ENCODE measurements at places on chromosomes 16 and 17.

DNA sequence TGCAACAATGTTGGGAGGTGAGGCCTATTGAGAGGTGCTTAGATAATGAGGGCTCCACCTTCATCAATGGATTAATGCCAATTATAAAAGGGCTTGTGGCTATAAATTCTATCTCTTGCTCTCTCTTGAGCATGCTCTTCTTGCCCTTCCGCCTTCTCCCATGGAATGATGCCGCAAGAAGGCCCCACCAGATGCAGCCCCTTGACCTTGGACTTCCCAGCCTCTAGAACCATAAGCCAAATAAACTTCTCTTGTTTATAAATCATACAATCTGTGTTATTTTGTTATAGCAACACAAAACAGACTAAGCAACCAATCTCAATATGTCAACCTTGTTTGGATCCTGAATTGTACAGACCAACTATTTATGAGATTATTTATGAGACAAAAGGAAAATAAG lies 20.0 kb downstream of the MYH10 start:
- no peak for DNase-seq

DNA sequence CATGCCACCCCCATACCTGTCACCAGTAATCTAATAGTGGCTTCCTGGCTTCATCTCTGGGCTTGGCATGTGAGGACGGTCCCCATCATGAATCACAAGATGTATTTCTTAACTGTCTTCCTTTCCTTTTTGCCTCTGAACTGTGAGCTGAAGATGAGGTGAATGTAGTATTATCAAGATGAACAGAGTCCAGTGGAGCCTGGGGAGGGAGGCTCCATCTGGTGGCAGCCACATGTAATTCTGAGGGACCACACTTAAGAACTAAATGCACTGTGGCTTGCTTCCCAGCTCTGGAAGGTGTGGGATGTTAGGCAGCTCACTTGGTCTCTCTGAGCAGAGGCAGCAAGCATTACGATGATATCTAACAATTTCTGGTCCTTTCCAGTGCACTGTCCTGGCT lies 354.9 kb upstream of the ASIC2 start:
- DNase-seq: no peak

GRCh38 chr17:64572682-64573154 lies 65.9 kb downstream of the CEP95 start:
- peak; percentile 3 for DNase-seq

- no peak for DNase-seq
Measured at GRCh38 chr16:69917739-69918138, 33.4 kb upstream of the CLEC18A start.

- no peak for DNase-seq
Measured at GRCh38 chr17:68248199-68248825, 469 bp downstream of the AMZ2 start.

- no peak for DNase-seq
Measured at GRCh38 chr17:35089586-35090296, 26.2 kb upstream of the RFFL start.

DNA sequence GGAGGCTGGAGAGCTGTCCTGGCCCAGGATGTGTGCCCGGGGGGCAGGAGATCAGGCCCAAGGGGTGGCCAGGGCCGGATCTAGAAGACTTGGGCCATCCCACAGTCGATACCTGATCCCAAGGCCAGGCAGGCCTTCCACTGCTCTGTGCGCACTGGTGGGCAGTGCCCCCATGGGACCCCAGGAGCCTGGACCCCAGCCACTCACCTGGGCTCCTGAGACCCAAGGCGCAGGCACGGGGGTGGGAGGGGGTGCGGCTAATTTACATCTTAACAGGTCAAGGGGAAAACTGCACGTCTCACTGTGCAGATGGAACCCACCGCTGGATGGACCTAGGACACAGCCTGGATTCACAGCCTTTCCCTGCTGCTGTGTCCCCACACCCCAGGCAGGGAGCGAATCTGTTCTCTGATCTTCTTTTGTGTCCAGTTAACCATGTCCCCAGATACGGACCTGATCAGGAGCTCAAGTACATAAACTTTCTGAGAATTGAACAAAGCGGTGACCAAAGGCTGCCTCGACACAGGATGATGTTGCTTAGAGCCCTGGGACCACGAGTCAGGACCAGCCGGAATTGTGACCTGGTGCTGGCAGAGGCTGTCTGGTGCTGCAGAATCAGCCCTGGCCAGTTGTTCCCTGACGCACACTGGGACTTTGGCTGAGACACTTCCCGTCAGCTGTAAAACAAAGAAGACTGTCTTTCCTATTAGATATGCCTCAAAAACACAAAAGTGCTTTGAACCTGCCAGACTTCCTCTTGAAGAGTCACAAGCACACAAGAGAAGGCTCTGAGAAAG lies 60.6 kb downstream of the TNFRSF13B start:
- no peak for DNase-seq

DNA sequence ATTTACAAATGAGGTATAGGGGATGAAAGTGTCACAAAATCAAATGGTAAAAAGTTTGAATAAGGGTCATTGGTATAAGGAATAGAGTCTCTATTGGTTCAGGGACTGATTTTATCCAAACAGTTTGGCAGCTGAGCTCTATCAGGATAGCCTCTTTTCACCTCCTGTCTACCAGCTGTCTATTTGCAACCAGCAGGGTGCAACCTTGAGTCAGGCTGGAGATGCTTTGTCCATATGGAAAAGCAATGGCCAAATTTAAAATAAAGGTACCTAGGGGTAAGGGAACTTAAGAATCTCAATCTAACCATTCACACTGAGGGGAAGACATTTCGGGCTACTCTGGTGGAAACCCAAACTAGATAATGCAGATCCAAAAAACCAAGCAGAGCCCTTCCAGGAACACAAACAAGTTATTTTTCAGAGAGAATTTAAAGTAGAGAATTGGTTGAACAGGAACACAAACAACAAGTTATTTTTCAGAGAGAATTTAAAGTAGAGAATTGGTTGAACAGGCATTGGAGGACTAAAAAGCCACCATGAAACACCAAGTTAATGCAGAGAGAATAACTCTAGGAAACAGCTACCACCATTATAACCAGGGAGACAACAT lies 12.6 kb upstream of the CA10 start:
- no peak for DNase-seq

- peak; percentile 64 for DNase-seq
Measured at GRCh38 chr16:20763461-20764232, at the start of gene ACSM3. TSS of gene ACSM3 (plus strand) at chr16:20764014. CDS start at chr16:20770035, 6,021 bp downstream.
